ENCODE measurements at places on chromosomes 3 and 15.

- DNase-seq, result no peak
These were observed 155.4 kb downstream of the ADAMTSL3 start for GRCh38 chr15:83809345-83809744.

- no peak for DNase-seq
These were observed 117.7 kb downstream of the FOXB1 start for GRCh38 chr15:60121845-60122244.

DNA sequence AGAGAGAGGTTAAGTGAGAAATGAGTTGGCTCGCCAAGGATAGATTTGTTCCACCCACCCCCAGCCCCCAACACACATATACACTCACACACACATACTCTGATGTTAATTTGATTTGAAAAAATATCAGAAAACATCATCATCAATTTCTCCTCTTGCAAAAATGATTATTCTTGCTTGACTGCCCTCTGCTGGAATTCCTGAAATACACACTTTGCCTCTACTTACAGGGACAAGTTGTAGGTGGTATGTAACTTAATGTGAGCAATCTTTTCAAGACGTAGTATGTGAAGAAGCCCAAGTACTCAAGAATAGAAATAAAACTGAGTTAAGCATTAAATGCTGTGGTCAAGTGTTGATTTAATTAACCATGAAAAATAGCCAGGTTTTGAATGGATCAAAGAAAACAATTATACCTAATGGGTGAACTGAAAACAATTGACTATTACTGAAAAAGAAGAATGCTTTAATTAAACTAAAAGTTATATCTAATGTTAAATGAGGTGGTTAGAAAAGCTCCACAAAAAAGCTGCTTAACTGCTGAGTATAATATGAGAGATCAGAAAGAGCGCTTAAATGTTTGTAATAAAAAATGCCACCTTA, 46.6 kb upstream of the MDFIC2 start:
- peak; percentile 23 for DNase-seq

- no peak for DNase-seq
These were observed 170.9 kb downstream of the ANXA2 start for GRCh38 chr15:60226924-60227323.

DNA sequence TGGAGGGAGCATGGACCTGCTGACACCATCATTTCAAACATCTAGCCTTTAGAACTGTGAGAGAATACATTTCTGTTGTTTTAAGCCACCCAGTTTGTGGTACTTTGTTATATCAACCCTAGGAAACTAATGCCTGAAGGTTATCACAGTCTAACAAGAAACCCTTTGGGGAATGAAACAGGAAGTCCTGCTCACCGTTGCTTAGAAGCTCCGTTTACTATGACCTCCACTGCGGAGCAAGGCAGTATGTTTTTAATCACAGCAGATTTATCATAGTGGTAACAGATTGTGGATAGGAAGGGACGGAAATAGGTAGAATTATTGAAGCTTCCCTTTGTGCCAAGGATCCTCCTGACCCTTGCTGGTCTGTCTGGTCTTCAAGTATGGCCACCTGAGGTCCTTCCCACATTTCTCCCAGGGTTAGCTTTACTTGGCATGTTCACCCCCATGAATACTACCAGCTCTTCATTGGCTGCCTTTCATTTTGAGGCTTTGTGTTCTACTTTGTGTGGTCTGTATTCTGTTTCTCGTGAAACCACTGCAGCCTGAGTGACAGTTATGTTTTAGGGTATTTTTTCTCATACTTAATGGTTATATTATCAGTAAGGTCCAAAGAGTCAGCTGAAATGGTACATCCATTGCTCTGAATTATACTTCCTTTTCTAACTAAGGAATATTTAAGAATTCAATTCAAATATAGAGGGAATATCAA, 201.6 kb downstream of the CHST2 start:
- no peak for DNase-seq

DNA sequence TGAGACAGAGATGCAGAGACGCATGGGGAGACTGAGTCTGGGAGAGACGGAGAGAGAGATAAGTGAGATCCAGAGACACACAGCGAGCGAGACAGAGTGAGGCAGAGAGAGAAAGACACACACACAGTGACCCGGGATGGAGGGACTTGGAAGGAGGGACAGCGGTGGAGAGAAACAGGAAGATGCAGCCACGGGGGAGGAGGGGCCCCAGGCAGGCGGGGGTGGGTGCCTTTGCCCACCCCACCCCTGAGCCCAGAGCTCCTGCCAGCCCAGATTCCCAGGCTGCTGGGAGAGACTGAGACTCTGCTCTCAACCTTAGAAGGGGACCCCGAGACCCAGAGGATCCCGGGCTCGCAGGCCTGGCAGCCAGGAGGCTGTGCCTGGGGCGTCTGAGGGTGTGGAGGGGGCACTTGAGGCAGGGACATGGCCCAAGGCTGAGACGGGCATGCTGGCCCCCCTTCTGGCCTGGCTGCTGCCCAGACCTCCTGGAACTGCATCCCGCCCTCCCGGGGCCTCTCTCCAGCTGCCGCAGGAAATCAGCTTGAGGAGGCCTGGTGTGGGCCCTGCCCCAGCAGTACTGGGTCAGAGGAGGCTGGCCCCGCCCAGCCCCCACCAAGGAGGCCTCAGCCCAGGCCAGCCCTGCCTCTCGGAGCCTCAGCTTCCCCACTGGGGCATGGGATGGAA, 18.1 kb downstream of the H1-8 start:
- DNase-seq, result no peak

DNA sequence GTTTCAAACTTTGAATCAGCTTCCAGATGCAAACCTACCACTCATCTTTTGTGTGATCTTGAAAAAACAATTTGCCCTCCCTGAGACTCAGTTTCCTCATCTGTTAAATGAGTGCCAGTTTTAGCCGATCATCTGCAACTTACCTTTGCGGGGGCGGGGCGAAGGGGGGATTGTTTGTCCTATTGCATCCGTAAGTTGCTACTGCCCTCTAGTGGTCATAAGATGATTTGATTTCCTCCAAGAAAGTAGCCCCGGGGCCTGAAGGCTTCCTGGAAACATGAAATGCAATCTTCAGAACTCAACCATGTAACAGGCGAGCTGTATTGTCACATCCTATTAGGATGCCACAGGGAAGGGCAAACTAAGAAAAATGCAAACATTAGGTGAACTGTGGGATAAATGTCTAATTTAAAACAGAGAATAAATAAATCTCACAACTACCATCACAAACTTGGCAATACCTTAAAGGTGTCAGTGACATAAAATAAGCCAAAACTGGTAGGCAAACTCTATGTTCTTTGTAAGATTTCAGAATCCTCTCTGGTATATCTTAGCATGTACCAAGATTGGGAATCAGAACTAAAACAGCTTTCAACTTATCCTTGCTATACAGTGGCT, 63.5 kb upstream of the CLDN18 start:
- peak; percentile 52 for DNase-seq

DNA sequence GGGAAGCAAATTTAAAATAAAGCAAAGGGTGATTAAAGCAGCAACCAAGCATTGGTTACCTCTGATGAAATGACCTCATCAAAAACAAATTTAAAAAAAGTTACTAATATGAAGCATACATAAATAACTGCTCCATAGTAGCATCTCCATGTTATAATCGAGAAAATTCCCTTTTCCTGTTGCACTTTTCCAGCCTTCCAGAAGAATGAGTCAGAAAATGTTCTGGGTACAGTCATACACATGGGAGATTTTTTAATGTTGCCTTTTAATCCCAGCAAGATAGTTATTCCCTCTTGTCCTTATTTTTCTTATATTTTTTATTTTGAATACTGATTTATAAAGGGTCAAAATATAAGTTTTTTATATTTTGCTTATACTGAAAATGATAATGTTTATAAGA, 2.6 kb upstream of the TMCO5A start:
- no peak for DNase-seq

GRCh38 chr3:70716832-70717231, 404.4 kb upstream of the MDFIC2 start:
- no peak for DNase-seq

GRCh38 chr15:90762109-90762508, 45.0 kb downstream of the BLM start:
- DNase-seq, result no peak

DNA sequence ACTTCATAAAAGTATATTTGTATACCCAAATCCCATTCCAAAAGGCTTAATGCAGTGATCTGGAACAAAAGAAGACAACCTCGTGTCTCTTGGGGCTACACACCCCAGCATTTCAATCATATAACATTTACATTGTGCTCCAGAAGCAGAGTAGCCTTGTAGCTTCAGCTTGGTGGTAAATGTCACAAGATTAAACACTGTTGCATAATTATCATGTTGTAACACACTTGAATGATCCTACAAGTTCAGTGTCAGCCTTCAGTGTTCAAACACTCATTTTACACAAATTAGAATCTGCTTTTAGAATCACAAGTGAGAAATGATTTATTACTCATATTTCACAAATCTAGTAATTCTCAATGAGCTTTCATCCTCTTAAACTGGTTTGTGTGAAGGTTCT, 122.6 kb downstream of the CNTN3 start:
- DNase-seq, result no peak

DNA sequence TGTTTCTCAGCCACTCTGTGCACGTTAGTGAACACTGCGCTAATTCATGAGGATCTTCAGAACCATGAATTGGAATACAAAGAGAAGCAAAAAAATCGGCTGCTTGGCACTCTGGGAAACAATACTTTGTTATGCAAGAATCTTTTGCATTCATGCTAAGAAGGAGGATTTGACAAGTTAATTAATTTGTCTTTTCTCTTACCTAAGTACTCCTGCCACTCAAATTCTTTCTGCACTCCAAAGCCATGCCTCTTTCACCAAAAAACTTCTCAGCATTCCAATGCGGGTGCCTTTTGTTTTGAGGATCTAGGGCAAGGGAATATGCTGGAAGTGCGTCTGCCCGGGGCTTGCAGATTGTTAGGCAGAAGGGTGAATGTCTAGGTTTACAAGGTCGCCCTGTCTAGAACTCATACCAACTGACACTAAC, 11.3 kb upstream of the KAT2B start:
- DNase-seq, result no peak

DNA sequence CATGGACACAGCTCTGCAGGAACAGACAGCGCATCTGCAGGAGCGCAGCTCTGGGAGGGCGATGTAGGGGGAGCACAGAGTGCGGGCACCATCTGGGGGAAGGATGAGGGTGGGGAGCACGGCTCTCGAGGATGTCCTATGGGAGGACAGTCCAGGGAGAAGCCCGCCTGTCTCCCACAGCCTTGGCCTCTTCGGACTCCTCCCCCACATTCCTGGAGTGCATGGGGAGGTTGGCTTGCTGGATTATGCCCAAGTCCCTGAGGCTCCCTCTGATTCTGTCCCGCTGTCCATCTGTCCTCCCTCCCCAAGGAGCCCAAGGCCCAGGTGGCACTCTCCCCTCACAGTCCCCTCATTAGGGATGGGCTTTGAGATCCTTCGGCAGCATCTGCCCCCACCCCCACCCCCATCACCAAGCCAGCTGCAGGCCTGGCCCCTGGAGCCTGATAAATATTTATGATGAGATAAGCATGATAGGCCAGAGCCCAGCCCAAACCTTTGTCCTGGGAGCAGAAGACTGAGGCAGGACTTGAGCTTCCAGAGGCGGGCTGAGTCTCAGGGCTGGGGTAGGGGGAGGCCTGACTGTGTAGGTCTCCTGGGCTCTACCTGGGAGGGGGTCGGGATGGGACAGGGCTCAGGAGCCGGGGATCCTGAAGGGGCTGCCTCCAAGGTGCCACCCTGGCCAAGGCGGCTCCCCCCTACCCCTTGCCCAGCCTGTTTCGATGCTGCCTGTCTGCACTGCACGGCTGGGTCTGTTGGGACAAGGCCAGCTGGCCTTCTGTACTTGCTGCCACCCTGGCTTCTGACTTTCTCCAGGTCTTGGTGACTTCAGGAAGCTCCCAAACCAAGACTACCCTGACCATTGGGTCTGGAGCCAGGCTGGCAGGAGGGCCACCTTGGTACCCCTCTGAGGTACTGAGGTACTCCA, 28.6 kb upstream of the SEMA3F start:
- DNase-seq, result no peak

- DNase-seq, result no peak
These were observed 705.7 kb upstream of the NR2F2 start for GRCh38 chr15:95624616-95625361.

DNA sequence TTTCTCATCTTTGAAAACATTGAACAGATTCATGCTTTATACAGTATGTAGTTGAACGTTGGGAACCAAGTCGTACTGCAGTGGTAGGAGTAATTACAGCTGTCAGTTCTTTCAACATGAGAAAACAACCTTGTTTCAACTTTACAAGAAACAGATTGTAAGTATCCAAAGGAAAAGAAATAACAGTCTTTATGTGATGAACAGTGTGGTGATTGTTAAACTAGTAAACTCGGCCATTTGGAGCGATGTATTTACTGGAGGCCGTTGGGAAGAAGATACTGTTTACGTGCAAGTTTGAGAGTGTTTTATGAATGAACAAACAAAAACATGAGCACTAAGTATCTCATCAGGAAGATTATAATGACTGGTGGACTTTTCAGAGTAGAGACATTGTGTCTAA, 48.4 kb downstream of the EPHA3 start:
- DNase-seq, result no peak

- DNase-seq, result no peak
These were observed 111.4 kb downstream of the PGPEP1L start for GRCh38 chr15:98896002-98896721.

DNA sequence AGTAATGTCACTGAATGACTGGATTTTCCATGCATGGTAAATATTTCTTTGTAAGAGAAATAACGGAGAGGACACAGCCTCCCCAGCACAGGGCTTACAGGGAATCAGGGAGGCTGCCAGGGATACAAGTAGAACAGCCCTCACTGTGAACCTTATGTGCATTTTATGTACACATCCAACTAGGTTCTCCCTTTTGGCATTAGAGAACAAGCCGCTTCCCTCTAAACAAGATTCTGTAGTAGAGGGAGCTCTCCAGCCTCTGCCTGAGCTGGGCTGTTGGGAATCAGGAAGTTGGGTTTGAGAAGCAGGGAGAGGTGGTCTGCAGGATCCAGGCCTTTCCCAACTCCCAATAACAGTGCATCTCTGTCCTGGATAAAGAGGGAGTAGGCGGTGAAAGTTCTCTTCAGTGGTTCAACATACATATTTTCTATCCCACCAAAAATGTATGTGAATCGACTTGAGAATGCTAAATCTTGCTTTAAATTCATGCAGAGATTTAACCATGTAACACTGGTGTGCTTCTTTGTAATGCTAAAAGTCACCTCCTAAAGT, 83.7 kb downstream of the ARNT2 start:
- no peak for DNase-seq

Data from endothelial cell (in vitro differentiated cells).